ENCODE measurements at places on chromosomes 7 and 10.
A peak's percentile ranks its signal among the peaks of the same experiment; 100 is the strongest.

DNA sequence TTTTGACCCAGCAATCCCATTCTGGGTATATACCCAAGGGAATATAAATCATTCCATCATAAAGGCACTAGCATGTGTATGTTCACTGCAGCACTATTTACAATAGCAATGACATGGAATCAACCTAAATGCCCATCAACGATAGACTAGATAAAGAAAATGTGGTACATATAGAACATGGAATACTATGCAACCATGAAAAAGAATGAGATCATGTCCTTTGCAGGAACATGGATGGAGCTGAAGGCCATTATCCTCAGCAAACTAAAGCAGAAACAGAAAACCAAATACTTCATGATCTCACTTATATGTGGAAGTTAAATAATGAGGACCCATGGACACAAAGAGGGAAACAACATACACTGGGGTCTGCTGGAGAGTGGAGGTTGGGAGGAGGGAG lies 58.0 kb upstream of the STARD3NL start:
- no peak for DNase-seq

DNA sequence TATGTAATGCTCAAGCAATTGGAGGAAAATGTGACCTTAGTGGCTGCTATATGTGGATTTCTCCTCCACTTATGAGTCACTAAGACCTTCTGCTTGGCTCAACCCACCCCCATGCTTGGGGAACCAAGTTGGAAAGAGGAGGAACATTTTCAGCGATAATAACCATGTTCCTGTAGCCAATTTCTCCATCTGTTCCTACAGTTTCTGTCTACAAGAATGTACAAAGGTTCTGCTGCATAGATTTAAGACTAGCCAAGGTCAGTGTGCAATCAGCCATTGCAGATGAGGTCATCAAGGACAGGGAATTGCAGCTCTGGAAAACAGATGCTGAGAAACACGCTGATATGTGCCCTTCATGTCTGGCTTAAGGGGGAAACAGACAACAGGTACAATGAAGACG lies 5.6 kb upstream of the NRCAM start:
- no peak for DNase-seq

DNA sequence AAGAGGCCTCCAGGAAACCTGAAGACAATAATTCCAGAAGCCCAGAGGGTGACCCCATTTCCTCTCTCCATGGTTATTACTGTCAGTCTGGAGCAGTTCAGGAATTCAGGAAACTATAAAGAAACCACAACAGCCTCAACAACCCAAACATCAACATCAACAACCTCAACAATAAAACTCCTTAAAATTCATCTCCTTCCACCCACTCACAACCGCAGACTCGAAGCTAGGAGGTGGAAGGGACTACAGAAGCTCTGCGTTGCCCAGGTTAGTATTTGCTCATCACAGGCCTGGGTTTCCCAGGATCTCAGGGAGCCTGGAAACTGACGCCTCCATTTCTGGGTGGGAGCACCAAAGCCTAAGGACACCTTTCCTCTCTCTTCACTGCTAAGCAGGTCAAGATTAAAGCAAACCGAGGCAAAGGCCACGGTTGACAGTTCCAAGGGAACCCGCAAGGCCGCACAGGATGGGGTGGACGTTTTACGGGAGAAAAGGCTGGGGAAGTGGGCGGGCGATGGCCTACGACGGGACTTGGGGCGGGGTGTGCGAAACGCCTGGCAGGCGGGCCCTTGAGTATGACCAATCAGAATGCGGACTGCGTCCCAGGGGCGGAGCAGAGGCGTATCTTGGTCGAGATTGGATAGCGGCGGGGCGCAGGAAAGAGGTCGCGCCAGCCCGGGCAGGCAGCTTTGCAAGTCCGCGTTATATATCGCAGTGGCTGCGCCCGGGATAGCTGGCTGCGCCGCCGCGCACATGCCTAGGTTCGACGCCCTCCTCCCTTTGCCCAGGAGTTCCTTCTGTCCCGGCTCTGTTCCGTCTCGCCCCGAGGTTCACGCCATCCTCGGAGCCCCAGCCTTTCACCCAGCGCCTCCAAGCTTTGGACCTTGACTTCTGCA lies at the start of gene ELOVL3:
Gene ELOVL3, plus strand, starts transcription at position 654 of the 896 bp plus-strand sequence. CDS start 250 bp downstream, outside the sequence.
- peak; percentile 48 for DNase-seq

DNA sequence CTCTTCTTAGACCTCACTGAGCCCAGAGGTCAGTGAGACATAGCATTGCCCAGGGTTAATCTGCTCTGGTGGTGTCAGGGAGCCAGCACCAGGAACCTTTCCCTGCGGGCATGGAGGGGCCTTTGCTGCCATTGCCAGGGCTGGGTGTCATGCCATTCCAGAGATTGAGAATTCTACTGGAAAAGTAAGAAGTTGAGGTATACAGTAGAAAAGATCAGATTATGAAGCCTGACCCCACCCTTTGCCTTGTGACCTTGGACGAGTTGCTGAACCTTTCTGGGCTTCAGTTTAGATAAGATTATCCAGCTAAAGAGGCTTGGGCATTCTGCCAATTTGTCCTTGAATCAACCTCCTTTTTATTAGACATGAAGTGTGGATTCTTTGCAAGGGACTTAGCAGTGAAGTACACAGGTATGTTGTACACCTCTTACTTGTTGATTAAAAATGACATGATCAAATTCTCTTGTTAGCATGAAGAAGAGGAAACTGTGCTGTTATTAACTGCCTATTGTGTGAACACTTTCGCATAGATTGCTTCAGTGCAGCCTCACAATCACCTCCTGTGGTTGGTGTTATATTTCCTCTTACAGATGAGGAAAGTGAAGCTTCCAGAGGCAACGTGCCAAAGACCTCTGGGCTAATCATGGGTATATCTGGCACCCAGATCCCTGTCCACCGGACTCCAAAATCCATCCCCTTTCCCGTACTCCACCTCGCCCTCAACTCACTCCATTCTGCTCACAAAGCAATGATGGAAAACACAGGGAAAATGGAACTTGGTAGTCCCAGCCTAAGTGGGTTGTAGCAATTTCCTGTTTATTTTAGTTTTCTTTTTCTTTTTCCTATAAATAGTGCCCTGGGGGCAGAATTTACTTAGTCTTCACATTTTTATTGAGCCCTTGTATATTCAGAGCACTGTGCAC lies 151.3 kb downstream of the CAMK1D start:
- DNase-seq: peak; percentile 67

GRCh38 chr7:16670021-16670420 lies 24.0 kb downstream of the BZW2 start:
- no peak for DNase-seq

GRCh38 chr10:79401015-79401921 lies 44.2 kb downstream of the ZCCHC24 start:
- no peak for DNase-seq

GRCh38 chr10:77983384-77984341 lies 45.7 kb downstream of the POLR3A start:
- no peak for DNase-seq
